ENCODE measurements at places on chromosomes 13 and 19.

DNA sequence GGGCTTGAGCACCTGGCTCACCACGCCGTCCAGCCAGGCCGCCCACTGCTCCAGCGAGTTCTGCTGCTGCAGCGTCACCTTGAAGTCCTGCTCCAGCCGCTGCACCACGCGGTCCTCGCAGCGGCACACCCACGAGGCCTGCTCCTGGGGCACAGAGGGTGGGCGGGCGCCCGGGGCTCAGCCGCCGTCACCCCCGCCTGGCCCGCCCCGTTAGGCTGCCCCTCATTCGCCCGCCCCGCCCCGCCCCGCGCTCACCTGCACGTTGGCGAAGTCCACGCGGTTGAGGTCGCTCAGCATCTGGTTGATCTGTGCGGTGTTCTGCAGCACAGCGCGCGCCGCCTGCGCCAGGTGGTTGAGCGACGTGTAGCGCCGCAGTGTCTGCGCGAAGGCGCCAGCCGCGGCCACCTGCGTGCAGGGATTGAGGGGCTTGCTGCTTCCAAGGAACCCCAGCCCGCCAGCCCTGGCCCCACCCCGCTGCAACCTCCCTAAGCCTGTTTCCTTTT is 11.3 kb downstream of the DCAF15 start:
- DNase-seq: no peak

DNA sequence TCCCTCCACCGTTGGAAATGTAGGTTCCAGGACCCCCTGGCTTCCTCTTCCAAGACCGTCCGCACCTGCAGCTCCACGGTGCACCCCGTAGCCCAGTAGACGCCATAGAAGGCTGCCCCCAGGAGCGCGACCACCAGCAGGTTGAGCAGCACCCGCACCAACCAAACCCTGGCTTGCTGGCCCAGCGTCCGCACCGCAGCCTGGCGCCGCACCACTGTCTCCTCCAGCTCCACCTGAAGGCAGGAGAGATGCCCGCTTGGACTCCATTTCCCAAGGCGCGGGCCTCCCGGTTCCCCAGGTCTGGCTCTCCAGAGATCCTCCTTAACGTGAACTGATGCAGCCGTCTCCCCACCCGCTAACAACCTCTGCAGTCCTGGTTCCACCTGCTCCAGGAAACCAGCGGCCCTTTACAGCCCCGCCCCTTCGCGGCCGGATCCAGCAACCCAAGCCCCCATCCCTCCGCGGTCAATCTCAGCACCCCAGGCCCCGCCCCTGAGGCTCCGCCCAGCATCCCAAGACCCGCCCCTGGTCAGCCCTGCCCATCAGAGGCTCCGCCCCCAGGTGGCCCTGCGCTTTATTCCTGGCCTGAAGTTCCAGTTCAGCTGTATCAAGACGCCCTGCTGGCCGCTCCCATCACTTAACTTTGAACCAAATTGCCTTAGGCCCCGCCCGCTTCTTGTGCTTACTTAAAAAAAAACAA is 5.0 kb upstream of the LENG1 start:
- DNase-seq: no peak

DNA sequence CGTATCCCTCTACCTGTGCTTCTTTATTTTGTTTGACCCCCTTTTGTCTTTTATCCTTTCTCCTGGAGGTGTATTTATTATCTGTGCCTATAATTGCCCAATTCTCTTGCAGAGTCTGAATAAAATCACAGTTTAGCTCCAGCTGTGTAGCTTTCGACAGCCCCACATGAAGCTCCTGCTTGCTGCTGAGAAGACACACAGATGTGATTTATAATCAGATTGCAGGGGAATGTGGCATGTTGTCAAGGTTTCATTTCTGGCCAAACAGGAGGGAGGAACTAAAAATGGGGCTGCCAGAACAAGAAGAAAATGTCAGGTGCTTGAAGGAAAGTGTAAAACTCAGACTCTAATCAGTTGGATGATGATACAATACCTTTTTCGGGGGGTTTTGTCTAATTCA is 22.7 kb downstream of the CCNA1 start:
- DNase-seq: no peak

DNA sequence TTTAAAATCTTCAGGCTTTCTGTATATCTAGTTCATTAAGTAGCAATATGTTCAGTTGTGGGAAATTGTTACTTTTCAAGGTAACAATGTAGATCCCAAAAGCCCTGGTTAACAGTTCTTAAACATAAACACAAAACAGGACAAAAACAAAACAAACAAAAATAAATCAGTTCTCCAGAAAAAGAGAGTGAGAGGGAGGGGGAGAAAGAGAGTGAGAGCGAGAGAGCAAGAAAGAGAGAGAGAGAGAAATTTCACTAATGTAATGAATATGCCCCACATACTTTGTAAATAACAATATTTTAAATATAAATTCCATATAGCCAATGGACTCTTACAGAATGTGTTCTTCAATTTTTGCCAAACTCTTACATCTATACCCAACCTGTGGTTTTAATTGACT is 275.5 kb downstream of the GPC6 start:
- no peak for DNase-seq

GRCh38 chr13:58992478-58993042 is 1171.2 kb downstream of the DIAPH3 start:
- no peak for DNase-seq

GRCh38 chr19:28042516-28042915 is 1170.4 kb downstream of the UQCRFS1 start:
- DNase-seq: no peak
